Immature natural killer cell (primary cell): ENCODE measurements at places on chromosomes 3 and 15. TPM values are rescaled to one million over a fixed set of nuclear protein-coding genes. Genes with fewer than 3 reads are reported as not detected.

Gene CCR1
- 24.1 TPM for polyA plus RNA-seq

Gene CLDN18
- not detected for polyA plus RNA-seq

Gene UQCC5
- 11.7 TPM for polyA plus RNA-seq

Gene DUOXA1
- not detected for polyA plus RNA-seq

Gene MCF2L2
- 0.06 TPM for polyA plus RNA-seq

Gene SH3BP5
- polyA plus RNA-seq = 52.1 TPM

Gene CCDC191
- polyA plus RNA-seq = 0.67 TPM
